ENCODE measurements at places on chromosomes 16 and 17. TPM values are rescaled to one million over a fixed set of nuclear protein-coding genes. Genes with fewer than 3 reads are reported as not detected.
A peak's percentile ranks its signal among the peaks of the same experiment; 100 is the strongest.

Gene NXPH3
- 4.5 TPM for total RNA-seq

DNA sequence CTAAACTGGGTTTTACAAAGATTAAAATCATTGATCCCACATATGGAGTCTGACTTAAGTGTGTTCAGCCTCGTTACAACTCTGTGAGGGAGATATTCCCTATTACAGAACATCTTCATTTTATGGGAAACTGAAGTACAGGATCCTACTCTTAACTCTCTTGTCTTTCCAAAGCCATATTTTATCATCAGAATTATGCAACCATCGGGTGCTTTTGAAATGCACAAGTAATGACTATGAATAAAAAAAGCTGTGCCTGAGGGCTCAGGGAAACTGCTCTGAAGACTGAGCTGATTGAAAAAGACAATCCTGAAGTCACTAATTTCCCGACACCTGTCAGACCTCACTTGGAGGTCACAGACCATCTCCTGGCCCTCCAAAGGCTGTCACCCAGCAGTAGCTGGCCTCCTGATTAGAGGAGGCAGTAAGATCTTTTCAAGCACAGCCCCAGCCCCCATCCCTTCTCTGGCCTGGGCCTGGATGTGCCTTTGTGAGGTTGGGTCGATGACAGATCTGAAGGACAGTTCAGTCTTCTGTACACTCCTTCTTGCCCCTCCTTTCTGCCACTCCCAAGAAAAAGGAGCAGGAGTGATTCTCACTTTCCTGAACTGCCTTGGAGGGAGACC lies 5.6 kb downstream of the AKAP1 start:
- DNase-seq: no peak

- DNase-seq: no peak
Measured at GRCh38 chr16:81797443-81797842, 18.4 kb downstream of the PLCG2 start.

DNA sequence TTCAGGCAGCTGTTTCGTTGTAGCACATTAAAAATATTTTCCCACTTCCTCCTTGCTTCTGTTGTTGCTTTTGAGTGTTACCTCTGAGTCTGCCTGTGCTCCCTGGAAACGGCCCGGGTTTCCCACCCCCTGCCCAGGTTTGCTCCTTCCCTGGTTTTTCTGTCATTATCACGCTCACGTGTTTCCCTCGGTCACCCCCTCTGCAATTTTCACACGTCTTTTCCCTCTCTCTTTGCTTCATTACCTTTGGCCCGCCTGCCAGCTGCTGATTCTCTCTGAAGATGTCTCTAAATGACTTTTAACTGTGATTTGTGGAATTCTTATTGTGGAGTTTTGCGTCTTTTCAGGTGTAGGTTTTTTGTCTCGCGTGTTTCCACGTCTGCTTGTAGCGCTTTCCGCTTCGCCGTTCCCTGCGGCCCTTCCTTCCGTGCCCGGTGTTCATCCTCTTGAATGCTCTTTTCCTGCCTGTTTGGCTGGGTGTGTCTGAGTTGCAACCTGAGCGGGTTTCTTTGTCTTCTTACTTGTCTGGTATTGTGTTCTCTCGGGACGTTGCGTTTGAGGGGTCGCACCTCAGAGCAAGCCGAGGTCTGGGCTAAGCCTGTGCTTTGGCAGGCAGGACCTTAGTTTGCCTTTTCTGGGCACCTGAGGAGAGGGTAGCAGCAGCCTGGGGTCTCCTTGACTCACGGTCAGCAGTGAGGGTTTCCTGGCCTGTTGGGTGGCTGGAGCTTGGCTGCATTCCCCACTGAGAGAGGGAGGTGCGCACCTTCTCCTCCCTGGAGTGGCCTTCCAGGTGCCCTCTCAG lies 96.3 kb upstream of the ZNF750 start:
- DNase-seq: no peak

- peak; percentile 91 for DNase-seq
Measured at GRCh38 chr17:17561408-17562145, 29.9 kb downstream of the PEMT start.

DNA sequence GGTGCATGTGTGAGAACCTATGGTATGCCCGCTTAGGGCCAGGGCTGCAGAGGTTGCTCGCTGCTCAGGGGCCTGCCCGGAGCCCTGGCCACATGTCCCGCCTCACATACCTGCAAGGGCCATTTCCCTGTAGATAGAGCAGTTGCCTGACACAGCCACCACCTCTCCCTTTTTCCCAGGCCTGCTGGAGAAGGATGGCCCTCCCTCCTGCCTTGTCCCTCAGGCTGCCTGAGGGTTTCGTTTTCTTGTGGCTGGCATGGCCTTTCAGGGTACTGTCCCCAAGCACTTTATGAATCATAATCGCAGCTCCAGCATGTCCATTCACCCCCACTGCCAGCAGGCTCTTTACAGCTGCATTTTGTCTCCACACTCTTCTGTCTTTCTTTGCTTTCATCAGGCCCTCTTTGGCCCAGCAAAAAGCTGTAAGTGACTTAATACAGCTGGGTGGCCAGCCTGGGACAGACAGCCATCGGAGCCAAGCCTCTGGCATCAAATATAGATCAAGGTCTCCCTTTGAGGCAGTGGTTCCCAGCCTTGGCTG lies 65.7 kb downstream of the MPRIP start:
- DNase-seq: no peak

- no peak for DNase-seq
Measured at GRCh38 chr16:27922433-27922832, 141.1 kb downstream of the GSG1L start.

- DNase-seq: no peak
Measured at GRCh38 chr17:31111183-31111582, 16.4 kb downstream of the NF1 start.

DNA sequence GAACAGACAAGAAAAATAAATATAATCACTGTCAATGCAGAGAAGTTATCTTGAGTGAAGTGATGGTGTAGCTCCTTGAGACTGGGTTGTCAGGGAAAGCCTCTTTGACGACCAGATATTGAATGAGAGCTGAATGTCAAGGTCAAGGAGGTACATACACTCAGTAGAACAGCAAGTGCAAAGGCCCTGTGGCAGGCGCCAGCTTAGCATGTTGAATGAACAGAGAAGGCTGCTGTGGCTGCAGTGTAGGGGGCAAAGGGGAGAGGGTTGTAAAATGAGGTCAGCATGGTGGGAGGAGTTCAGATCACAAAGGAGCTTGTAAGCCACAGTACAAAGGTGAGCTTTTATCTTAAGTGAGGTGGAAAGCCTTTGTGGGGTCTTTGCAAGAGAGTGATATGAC lies 111.5 kb downstream of the ZFHX3 start:
- DNase-seq: no peak

GRCh38 chr17:74234486-74234885 lies 21.1 kb downstream of the TTYH2 start:
- no peak for DNase-seq

- no peak for DNase-seq
Measured at GRCh38 chr16:12900156-12900555, 1.2 kb upstream of the SHISA9 start.

GRCh38 chr17:4969551-4970173 lies 2.0 kb upstream of the SPAG7 start:
- DNase-seq: no peak

Gene GFER
- total RNA-seq: 15.7 TPM

Gene RTN4RL1
- total RNA-seq: 14.1 TPM

Gene TLCD2
- 3.7 TPM for total RNA-seq

DNA sequence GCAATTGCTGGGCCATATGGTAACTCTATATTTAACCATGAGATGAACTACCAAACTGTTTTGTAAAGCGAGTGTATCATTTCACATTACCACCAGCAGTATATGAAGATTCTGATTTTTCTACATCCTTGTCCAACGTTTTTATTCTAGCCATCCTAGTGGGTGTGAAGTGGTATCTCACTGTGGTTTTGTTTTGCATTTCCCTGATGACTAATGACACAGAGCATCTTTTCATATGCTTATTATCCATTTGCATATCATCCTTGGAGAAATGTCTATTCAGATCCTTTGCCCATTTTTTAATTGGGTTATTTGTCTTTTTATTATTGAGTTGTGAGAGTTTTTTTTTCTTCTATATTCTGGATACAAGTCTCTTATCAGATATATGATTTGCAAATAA lies 83.6 kb downstream of the AKAP1 start:
- DNase-seq: no peak

GRCh38 chr16:6573577-6573976 lies 759.1 kb upstream of the RBFOX1 start:
- DNase-seq: no peak

DNA sequence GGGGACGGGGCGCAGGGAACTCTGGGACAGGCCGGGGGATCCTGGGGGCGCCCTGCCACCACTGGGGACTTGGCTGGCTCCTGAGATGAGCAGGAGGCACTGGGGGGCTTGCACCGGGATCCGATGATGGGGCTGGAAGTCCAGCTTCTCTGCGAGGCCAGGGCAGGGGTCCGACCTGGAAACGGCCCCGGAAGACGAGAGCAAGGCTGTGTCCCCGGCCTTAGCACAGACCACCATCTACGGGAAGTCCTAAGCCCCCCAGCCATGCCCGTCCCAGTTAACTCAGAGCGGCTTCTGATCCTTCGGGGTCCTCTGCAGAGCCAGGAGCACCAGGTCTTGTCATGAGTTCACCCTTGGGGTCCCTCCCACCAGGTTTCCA lies 573 bp downstream of the CDT1 start:
- no peak for DNase-seq

DNA sequence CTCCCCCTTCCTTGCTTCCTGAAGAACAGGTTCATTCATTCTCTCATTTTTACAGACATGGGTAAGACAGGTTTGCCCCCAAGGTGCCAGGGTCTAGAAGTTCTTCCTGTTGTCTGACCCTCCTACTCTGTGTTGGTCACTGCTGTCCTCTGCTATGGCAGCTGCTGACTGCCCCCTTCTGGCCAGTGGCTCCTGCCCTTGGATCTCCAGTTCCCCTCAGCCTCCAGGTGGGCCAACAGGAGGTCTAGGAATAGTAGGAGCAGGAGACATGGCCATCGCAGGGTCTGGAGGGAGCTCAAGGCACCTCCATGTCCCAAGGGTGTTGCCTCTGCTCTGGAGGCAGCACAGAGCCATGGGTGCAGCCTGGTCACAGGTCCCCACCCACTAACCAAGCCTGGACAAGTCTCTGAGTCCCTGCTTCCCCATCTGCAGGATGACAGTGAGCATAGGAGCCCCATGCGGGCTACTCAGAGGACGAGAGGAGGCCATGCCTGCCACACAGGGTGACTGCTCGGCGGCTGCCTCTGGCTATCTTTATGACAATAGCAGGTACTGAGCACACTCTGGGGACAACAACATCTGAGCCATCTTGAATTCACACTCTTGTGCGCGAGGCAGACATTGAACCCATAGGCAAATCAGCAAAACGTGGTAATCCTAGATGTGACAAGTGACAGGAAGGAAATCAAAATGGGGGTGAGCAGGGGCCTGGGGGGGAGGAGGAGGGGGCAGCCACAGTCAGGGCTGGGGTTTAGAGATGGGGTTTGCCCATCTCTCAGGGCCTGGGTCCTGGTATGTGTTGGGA lies 27.0 kb upstream of the NXPH3 start:
- DNase-seq: no peak

DNA sequence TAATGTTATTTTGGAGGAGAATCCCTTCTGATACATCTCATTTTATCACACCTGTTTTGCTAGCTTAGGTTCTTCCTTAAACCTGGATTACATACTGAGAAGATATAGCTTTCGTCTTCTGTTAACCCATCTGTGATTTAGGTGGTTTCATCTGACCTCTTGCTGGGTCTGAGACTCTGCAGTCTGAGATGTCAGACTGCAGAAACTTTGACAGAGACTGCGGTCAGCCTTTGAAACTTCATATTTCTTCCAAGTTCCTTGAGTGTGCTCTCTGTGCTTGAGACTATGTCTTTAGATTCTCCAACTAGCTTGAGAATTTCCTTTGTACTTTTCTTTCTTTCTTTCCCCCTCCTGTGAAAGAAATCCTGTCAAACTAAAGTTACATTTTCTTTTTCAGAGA lies 196.4 kb upstream of the MPHOSPH6 start:
- no peak for DNase-seq

Gene IRX6
- total RNA-seq: 3.6 TPM

Gene KRTAP9-1
- total RNA-seq: not detected

DNA sequence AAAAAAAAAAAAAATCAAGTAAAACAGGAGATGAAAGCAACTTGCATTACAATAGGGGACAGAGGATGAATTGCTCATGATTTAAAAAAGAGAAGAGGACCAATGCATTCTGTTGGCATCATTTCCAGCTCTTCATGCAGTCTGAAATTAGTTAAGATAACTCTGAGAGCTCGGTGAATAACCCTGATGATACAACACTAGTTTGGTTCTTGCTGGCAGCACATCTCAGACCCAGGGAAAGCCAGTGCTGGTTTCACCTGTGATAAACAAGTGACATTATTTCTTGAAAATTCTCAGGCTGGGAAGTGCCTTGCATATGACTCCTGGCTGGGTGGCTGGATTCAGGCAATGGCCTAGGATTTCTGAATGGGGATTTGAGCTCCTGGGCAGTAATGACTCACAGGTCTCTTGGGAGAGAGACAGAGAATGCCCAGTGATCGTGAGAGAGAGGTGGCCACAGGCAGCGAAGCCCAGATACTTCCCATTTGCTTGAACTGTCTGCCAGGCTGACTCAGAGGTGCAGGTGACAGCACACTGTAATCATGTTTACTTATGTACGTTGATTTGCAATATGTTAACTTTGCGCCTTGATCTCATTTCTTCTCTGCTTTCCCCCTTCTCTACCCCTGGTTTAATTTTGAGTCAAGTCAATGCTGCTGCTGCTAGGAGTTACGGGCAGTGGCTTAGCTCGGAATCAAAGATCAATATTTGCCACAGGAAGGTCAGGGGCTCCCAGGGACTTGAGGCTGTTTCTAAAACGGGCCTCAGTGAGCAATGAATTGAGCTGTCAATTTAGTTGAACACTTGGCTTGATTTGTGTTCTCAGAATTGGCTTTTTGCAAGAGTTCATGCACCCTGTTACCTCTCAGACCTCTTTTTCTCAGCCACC lies 27.1 kb downstream of the ARSG start:
- DNase-seq: no peak

GRCh38 chr17:41863074-41863848 lies 2.0 kb downstream of the KLHL11 start:
- DNase-seq: no peak

DNA sequence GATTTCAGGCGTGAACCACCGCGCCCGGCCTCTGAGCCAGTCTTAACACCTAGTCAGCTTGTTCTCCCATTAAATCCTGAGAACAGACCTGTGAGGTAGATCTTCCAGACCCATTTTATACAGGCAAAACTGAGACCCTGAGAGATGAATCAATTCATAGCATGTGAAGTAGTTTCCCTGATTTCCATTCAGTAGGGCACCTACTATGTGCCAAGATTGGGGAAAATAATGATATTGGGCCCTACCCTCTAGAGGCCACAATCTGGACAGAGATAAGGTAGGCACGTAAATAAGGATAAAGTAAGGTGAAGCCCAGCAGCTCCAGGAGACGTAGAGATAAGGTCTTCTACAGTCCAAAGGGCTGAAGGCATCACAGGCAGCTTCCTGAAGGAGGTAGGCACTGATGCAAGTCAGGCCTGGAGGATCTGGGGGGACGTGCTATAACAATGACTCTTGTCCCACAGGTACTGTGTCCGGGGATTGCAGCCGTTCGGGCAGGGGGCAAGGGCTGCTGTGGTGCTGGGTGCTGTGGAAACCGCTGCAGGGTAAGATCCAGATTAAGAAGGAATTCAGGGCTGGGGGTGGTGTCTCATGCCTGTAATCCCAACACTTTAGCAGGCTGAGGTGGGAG lies 5.7 kb downstream of the VMO1 start:
- no peak for DNase-seq

Gene TOX3
- not detected for total RNA-seq

- DNase-seq: no peak
Measured at GRCh38 chr17:55852734-55853133, 101.9 kb downstream of the PCTP start.

Gene KRTAP1-1
- not detected for total RNA-seq

Gene LGALS9
- 58.1 TPM for total RNA-seq
